ENCODE measurements at places on chromosomes 13 and 19.

DNA sequence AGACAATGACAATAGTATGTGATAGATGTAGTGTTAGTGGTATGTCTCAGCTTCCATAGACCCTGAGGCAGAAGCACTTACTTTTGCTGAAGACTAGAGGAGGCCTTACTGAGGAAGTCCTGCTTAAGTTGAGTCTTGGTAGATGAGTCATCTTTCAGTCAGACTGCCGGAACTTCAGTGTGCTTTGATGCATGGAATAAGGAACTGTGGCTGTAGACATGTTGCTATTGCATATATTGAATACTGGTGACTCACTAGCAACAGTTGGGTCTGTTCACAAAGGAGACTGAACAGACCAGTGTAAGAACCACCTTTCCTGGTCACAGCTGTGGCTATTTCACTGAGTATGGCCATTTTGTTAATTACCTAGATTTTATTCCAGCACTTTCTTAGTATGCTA is 1000.6 kb downstream of the OLFM4 start:
- no peak for DNase-seq

GRCh38 chr19:14342809-14343208 is 38.4 kb upstream of the ADGRE5 start:
- no peak for DNase-seq

DNA sequence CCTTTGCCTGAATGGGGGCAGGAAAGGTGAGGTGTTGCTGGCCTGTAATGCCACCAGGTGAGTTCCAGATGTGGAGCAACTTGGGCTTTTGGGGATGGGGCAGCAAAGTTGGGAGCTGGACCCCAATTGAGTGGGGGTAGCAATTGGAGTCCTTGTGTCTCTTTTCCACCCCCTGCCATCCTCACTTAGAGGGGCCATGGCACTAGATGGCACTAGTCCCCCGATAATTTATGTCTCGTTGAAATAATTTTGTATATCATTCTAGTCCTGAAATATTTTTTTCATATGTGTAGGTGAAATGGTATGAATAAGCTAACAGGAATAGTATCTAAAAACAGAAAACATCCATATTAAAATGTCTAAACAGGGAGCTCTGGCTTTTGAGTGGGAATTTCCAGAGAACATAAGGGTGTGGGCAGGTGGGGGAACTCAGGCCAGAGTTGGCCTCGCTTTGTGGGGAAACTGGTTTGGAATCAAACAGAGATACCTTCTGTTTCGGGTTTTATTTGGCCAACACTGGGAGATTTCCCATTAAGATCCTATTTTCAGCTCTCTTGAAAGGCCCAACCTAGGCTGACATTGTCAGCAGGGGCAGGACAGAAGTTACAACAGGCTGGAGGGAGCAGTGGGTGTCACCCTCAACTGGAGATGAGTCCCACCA is 3.4 kb downstream of the ZNF576 start:
- DNase-seq = no peak

GRCh38 chr19:52464798-52465470 is 11.6 kb downstream of the ZNF578 start:
- no peak for DNase-seq

DNA sequence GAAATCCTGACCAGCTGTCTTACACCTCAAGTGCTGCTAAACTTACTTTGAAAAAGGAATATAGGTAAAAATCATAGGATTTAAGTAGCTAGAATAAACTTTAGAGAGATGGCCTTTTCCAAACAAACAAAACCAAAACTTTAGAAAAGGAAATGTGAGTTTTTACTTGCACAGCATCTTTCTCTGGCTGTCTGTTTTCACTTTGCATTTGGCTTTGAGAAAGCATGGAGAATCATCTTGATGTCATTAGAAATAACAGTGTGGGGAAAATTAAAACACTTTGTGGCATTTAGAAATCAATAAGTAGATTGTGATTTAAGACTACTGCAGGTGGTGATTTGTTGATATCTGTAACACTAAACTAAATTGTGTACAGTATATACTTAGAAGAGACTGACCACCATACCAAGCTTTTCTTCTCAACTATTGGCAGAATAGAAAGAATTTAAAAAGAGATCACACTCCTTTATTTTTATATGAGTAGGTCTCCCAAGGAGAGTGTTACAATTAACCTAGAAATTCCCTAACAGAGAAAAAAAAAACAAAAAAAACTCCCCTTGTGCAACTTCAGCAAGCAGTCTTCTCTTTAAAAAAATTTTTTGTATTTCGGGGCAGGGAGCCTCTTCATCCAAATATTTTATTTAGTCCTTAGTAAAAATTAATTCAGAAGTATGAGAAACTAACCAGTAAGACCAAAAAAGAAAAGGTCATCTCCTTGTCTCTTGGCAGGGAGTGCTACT is 6.1 kb downstream of the WDFY2 start:
- DNase-seq = no peak

GRCh38 chr13:53885997-53886396 is 857.4 kb downstream of the OLFM4 start:
- DNase-seq = no peak

DNA sequence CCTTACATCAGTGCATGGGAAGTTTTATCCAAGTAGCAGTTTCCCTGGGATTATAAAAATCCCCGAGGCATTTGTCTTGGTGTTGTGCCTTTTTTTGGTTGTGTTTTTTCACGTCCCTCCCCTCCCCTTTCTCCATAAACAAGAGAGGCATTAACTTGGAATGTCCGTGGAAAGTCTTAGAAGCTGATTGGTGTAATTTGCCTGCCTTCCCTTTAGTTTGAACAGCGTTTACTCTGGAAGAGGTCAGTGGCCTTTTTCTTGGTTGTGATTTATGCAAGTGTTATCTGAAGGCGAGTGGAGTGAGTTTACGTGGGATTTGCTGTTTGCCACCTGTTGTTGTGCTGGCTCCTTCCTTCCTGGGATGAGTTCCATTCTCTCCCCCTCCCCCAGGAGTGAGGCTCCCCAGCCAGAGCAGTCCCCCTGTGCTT is 7.2 kb downstream of the ACTN4 start:
- no peak for DNase-seq

DNA sequence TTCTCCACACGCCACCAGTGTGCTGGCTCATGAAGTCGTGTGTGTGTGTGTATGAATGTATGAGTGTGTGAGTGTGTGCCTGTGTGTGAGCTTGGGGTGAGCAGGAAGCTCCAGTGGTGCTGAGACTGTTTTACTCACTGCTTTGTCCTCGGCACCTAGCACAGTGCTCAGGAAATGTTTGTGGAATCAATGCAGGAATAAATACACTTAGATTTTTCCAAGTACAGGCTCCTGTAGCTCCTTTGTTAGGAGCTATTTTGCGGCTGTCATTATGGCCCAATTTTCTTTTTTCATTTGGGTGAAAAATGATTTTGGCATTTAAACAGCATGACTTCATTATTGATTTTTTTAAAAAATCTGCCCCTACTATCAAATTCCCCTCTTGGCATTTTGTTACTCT is 193.5 kb upstream of the KL start:
- no peak for DNase-seq

GRCh38 chr13:39317291-39317690 is 279.0 kb downstream of the NHLRC3 start:
- no peak for DNase-seq

- DNase-seq = peak; percentile 70
Measured at GRCh38 chr13:31160857-31161556, 697 bp downstream of the HSPH1 start.

DNA sequence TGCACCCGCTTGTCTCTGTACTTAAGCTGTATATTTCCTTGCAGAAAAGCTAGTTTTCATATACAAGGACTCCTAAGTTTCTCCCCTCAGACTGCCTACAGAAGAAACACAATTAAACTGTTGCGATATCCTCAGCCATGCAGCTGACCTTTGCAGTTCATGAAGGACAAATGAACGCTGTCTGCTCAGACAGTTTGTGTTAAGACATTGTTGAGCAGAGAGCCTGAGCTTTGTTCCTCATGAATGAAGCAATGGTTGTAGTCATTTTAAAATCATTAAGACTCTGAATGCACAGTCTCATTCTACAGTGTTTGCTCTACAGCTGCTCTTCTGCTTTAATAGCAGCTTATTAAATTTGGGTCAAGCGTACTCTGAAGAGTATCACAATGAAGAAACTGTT is 23.2 kb upstream of the MAB21L1 start:
- DNase-seq = no peak

DNA sequence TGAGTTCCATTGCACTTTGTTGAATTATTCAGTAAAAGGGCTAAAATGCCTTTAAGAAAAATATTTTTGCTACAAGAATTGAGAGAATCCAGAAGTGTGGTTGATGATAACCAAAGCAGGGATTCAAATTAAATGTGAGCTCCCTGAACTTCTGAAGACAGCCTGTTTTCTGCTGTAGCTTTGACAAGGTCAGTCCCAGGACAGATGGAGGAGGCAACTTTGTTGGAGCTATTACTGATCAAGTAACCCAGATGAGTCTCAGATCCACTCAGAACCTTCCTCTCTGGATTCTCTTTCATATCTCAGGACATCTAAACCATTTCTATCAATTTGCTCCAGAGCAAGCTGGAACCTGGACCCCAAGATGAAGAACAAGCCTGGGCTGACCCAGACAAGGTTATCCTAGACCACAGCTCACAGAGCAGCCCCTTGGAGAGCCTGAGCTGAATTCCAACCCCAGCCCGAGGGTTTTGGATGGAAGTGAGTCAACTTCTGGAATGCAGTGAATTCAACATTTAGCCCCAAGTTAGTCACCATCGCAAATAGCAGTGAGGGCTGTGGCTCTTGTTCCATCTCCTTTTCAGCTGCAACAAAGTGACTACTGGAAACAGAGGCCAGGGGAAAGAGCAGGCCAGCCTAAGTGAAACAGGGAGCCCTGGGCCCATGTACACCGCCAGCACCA is 137.8 kb upstream of the TSC22D1 start:
- no peak for DNase-seq

DNA sequence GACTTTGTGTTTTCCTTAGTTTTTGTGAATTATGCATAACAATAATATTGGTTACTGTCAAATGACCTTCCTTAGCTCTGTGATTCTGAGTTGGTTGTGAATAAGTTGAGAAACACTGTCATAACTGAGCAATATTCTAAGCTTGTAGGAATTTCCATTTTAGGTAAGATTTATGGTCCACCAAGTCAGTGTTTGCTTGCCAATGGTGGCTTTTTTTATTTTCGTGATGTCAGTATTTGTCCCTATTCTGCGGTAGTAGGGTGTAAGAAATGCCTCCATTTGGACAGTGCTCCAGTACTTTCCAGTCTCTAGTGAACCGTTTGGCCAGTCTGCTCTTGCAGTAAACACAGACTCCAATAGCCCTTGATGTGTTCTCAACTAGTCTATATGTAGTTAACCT is 94.7 kb downstream of the FRY start:
- no peak for DNase-seq

DNA sequence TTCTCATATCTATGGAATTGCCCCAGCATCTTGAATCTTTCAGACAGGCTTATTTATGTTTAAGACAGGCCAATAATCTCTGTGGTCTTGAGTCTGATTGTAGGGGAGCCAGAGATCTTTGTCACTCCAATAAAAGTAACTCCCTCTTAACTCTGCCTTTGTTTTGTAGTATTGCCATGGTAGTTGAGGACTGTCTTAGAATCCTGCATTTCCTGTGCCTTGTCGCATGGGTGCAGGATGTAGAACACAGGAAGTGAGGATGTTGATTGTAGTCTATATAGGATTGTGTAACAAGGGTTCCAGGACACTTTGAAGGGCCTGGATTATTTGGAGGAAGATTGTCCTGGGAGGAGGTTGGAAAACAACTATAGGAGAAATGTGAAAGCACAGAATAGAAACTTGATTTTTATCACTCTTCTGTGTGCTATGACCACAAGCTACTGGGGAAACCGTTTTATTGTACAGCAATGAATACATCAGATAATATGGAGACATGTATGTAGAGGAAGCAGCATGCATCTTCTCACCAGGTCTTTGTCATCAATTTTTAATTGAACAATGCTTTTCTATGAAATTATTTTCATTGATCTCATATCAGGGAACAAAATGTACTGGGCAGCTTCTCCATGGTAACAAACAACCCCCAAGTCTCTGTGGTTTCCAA is 411.7 kb downstream of the FGF9 start:
- no peak for DNase-seq

DNA sequence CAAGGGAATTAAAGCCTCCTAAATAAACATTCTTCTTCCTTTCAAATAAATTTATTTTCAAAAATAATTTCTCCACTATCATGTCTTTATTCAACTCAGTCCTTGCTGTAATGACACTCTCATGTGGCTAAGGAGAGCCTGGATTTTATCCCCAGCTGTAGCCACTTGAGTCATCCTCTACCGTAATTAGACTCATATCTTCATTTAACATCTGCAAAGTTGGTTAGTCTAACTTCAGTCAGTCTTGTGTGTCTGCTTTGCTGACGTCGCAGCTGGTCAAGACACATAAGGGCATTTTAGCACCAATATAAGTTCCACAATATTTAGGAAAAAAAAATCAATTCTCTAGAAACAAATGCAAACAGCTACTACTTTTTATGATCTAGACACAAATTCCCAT is 776.4 kb upstream of the ATXN8OS start:
- no peak for DNase-seq

GRCh38 chr13:87677496-87678371 is 6.6 kb downstream of the SLITRK5 start:
- no peak for DNase-seq

- DNase-seq = no peak
Measured at GRCh38 chr19:378706-379105, 30.2 kb downstream of the C2CD4C start.

- DNase-seq = no peak
Measured at GRCh38 chr19:57212109-57212508, 18.7 kb upstream of the AURKC start.

DNA sequence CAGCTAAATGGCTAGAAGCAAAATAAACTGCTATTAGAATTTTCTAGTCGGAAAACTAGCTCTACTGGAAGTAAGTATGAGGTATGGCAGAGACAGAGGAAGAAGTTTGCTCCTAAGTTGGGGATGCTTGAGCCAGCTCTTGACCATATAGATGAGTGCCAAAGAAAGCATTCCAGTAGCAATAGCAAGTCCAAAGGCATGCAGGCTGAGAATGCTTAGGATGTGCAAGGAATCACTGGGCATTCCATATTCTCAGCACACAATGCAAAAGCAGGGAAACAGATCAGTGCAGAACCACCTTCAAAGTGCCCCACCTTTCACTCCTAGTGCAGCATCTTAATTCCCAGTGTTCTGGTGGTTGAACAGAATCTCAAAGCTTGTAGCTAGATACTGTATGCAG is 32.9 kb downstream of the SERTM1 start:
- no peak for DNase-seq

- no peak for DNase-seq
Measured at GRCh38 chr13:26202365-26202972, 19.6 kb downstream of the RNF6 start.

DNA sequence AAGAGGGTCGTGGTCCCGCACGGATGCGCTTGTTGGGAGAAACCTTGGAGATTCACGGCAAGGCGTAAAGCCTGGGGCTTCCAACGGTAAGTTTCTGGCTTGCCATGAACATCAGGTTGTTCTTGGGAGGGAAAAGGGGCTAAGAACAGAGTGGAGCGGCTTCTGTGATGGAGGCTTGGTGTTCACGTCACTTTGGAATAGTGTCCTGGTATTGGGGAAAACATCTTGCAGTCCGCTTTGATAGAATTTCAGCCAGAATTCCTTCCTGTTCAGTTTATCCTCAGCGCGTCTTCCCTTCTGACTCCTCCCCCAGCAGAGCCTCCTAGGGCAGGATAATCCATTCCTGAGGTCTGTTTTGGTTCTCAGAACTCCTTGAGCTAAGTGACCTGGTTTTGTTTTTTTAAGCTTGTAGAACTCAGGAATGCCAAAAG is 2.0 kb downstream of the KCTD15 start:
- no peak for DNase-seq

GRCh38 chr13:84605927-84606326 is 723.7 kb upstream of the SLITRK1 start:
- DNase-seq = no peak

All from T-helper 2 cell treated with Interferon-gamma antibody and Interleukin-4, amounts not matched to agents 5 μg/mL and 100 μg/mL, for 36 hours (primary cell).